ENCODE measurements at places on chromosomes 7 and 10. TPM values are rescaled to one million over a fixed set of nuclear protein-coding genes. Genes with fewer than 3 reads are reported as not detected.

SLC13A1 gene
- not detected for polyA plus RNA-seq

MYL10 gene
- 0.18 TPM for polyA plus RNA-seq

GPER1 gene
- 2.1 TPM for polyA plus RNA-seq

KCNMA1 gene
- polyA plus RNA-seq, result 21.4 TPM

CLDN4 gene
- 0.07 TPM for polyA plus RNA-seq

RPA3 gene
- 18.4 TPM for polyA plus RNA-seq

TMEM254 gene
- 35.5 TPM for polyA plus RNA-seq

C10orf62 gene
- not detected for polyA plus RNA-seq

MYH16 gene
- polyA plus RNA-seq, result not detected

DYNC1I1 gene
- 0.11 TPM for polyA plus RNA-seq

NRG3 gene
- polyA plus RNA-seq, result not detected

NUDT13 gene
- polyA plus RNA-seq, result 1.7 TPM

STX1A gene
- polyA plus RNA-seq, result 12.2 TPM

PTPRE gene
- polyA plus RNA-seq, result 0.12 TPM

HMX2 gene
- not detected for polyA plus RNA-seq

RSPH10B2 gene
- polyA plus RNA-seq, result 0.09 TPM

GIMAP7 gene
- not detected for polyA plus RNA-seq

VSTM2A gene
- not detected for polyA plus RNA-seq

ATOH7 gene
- 0.05 TPM for polyA plus RNA-seq

LLCFC1 gene
- polyA plus RNA-seq, result not detected

PNLIP gene
- not detected for polyA plus RNA-seq

SPRN gene
- polyA plus RNA-seq, result 3.0 TPM

PLXDC2 gene
- polyA plus RNA-seq, result 0.47 TPM

EVX1 gene
- polyA plus RNA-seq, result not detected

FBXL13 gene
- polyA plus RNA-seq, result 0.20 TPM

SLC26A4 gene
- 0.12 TPM for polyA plus RNA-seq

OR2A7 gene
- 0.53 TPM for polyA plus RNA-seq

GDF10 gene
- not detected for polyA plus RNA-seq

SLC25A13 gene
- polyA plus RNA-seq, result 10.2 TPM

HDAC9 gene
- polyA plus RNA-seq, result 14.7 TPM

C10orf105 gene
- polyA plus RNA-seq, result 1.1 TPM

CYP3A4 gene
- polyA plus RNA-seq, result not detected

SLC26A5 gene
- polyA plus RNA-seq, result not detected

LRRC18 gene
- polyA plus RNA-seq, result not detected

OR6B1 gene
- not detected for polyA plus RNA-seq

STAG3 gene
- 0.44 TPM for polyA plus RNA-seq

TRIM50 gene
- polyA plus RNA-seq, result not detected
